ENCODE measurements at places on chromosomes 16 and 17.

DNA sequence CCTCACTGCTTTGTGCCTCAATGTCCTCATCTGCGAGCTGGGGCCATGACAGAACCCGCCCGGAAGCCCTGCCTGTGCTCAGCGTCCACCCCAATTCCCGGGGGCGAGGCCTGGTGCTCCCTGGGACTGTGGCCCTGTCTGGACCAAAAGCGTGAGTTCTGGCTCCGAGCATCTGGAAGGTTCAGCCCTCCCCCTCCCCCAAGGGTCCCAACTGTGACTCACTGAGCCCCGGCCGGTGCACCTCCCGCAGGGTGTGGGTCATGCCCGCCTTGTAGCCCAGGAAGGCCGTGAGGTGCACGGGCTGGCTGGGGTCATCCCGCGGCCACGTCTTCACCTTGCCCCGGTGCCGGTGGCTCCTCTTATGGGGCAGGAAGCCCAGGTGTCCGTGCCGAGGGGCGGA is 755 bp downstream of the RPL3L start:
- no peak for DNase-seq

GRCh38 chr16:9060225-9060624 is 31.2 kb upstream of the HAPSTR1 start:
- DNase-seq: no peak

DNA sequence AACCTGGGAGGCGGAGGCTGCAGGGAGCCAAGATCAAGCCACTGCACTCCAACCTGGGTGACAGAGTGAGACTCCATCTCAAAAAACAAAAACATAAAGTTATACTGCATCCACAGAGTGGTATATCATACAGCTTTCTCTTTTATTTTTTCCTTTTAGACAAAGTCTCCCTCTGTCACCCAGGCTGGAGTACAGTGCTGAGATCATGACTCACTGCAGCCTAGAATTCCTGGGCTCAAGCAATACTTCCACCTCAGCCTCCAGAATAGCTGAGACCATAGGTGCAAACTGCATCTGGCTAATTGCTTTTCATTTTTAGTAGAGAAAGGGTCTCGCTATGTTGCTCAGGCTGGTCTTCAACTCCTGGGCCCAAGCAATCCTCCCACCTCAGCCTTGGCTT is 10.0 kb upstream of the COPRS start:
- DNase-seq: no peak

GRCh38 chr16:77457046-77457445 is 22.2 kb upstream of the ADAMTS18 start:
- DNase-seq: no peak

DNA sequence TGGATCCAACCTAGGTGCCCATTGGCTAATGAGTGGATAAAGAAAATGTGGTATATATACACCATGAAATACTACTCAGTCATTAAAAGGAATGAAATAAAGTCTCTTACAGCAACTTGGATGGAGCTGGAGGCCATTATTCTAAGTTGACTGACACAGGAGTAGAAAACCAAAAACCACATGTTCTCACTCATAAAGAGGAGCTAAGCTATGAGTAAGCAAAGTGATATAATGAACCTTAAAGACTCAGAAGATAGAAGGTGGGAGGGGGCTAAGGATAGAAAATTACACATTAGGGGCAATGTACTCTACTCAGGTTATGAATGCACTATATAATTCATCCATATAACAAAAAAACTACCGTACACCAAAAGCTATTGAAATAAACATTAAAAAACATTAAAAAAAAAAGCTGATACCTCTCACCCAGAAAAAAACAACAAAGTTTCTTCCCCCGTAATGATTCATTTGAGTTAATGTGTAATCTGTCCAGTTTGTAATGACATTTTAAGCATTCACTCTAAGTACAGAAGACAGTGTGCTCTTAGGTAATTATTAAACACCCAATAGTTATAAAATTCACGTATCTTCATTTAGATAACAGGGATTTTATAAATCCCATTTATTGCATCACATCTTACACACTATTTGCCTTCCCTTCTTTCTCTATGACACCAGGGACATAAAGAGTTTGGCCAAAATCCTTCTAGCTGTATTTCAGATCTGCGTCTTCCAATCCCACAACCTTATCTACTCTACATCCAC is 941.5 kb downstream of the CDH11 start:
- DNase-seq: no peak

DNA sequence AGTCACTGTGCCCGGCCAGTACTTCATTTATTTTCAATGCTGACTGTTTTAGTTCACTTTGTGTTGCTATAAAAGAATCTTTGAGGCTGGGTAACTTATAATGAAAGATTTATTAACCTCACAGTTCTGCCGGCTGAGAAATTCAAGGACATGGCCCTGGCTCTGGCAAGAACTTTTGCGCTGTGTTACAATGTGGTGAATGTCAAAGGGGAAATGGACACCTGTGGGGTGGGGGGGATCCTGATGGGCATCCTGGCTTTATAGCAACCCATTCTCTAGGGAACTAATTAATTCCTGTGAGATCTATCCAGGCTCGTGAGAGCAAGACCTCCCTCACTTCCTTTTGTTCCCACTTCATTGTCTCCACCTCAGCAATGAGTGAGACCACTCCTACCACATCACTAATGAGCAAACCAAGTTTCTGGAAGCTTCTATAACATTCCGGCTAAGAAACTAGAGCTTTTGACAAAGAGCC is 17.1 kb upstream of the CDH3 start:
- no peak for DNase-seq

DNA sequence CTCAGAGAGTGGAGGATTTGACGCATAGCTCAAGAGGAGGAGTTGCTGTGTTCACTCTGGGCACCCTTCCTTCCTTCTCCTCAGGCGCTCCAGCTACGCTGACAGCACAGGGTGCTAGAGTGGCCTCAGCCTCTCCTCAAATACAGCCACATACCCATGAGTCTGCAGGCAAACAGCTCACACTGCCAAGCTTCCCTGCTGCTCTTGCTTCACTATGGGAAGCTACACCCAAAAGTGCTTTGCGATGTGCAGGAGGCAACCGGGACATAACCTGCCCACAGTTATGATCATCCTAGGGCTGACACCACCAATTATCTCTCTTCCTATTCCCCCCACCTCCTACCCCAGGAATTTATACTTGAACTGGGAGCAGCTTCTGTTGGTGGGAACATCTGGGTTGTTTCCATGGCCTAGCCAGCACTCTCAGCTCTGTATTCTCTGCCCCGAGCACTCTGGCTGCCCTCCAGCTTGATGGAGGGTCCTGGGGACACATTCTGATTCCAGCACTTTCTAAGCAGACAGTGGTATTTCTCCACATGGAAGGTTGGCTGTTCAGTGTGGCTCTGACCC is 40.3 kb upstream of the SREBF1 start:
- DNase-seq: no peak

DNA sequence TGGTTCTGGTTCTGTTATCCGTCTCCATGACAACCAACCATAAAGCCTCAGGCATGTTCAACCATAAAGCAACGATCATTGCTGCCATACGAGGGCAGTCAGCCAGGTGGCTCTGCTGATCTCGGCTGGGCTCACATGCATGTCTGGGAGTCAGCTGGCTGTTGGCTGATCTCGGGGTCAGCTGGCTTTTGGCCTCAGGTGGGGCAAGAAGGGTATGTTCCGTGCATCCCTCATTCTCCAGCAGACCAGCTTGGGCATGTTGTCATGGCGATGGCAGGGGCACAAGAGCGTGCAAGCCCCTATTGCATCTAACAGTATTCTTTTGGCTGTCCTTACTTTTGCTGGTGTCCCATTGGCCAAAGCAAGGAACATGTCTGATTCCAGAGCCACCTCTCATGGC is 86.2 kb downstream of the ABCC6 start:
- DNase-seq: no peak

- no peak for DNase-seq
Observed at GRCh38 chr16:76970087-76970744, 220.8 kb upstream of the MON1B start.

DNA sequence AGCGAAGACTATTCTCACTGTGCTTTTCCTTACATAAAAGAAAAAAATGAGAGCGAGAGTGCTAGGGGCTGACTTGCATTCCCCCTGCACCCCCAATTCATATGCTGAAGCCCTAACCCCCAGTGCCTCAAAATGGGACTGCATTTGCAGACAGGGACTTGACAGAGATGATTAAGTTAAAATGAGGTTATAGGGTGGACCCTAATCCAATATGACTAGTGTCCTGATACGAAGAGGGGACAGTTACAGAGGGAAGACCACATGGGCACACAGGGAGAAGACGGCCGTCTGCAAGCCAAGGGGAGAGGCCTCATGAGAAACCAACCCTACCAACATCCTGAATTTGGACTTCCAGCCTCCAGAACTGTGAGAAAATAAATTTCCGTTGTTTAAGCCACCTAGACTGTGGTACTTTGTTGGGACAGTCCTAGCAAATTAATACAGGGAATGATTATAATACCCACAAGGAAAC is 1.6 kb upstream of the TMEM220 start:
- no peak for DNase-seq

- DNase-seq: no peak
Observed at GRCh38 chr17:74481621-74482020, 15.2 kb downstream of the CD300A start.

DNA sequence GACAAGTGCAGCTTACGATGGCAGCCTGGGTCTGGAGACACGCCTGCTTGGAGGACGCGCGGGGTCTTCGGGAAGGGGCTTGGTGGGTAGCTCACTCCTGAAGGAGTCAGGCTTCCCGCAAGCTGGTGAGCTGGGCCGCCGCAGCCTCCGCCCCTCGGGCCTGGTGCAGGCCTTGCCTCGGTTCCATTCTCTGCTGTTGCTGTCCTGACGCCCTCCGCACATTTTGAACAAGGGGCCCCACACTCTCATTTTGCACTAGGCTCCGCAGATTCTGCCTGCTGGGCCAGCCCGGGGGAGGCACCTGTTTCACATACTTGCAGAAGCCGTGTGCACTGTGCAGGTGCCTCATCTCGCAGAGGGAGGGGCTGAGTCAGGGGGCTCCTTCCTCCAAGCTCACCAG is 31.9 kb upstream of the CBX4 start:
- no peak for DNase-seq

- no peak for DNase-seq
Observed at GRCh38 chr17:16940116-16940881, 31.6 kb downstream of the TNFRSF13B start.

GRCh38 chr17:16439303-16439791 is 24.0 kb downstream of the TRPV2 start:
- no peak for DNase-seq

GRCh38 chr17:43042025-43042628 is 17.1 kb downstream of the RND2 start:
- DNase-seq: no peak

DNA sequence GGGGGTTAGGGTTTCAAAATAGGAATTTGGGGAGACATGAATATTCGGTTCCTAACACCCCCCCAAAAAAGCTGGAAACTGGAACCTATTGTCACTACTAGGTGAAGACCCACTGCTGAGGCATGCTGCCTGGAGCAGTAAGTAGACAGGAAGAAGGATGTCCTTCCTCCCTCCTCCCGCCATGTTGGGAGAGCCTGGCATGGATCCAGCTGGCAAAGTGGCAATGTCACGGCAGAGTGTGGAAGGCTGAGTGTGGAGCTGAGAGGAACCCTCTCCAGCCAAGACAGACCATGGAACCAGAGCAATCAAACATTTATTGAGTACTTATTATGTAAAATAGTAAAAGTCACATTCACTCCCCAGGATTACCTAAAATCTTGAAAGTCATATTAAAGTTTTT is 49.0 kb downstream of the CCDC182 start:
- no peak for DNase-seq

DNA sequence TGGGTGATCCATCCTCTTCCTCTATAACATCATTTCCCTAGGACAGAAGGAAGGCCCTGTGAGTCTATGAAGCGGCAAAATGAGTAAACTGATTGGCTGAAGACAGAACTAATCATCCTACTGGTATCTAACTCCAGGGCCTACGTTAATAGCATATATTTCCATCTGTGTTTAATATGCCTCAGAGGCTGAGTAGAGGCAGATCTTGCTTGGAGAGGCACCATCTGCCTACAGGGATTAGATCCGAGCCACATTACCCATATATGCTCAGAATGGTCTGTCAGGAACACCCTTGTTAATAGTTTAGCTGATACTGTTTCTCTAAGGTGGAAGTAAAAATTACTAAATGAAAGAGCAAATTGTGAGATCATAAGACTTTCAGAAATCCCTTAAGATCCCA is 13.2 kb upstream of the FOXJ1 start:
- DNase-seq: no peak

DNA sequence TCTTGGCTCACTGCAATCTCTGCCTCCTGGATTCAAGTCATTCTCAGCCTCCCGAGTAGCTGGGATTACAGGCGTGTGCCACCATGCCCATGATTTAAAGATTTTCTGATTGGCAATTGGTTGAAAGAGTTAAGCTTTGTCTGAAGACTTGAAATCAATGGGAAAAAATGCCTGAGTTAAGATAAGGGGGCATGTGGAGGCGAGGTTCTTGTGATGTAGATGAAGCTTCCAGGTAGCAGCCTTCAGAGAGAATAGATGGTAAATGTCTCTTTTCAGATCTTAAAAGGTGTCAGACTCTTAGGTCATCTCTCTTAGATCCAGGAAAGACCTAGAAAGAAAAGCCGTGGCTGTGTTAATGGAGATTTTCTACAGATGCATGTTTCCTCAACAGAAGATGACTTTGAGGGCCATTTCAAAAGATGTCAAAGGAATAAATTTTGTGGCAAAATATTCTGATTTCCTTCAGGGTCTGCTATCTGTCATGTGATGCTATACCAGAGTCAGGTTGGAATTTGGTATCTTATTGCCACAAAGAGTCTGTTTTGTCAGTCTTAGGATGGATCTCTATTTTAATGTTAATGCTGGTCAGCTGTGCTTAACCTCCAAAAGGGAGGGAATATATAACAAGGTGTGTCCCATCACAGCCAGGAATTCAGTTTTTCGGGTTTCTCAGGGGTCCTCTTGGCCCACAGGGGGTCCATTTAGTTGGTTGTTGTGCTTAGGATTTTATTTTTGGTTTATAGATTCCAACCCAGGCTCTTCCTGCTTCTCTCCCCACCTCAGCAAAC is 58.3 kb upstream of the AKTIP start:
- DNase-seq: no peak

DNA sequence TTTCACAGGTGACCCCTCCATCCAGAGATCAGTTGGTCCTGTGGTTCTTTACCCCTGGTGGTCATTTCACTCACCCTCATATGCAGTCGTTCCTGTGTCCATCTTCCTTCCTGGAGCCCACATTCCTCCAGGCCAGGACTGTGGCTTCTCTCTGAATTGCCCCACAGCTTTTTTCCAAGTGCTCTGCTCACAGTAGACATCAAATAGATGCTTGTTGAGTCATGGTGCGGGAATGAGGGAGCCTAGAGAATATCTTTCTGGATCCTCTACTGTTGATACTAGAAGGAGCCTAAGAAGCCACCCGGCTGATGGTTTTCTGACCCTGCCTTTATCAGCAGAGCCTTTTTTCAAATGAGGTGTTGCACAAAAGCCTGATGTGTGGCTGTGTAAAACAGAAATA is 10.4 kb downstream of the USB1 start:
- no peak for DNase-seq

- DNase-seq: no peak
Observed at GRCh38 chr17:49703557-49704277, 4.0 kb downstream of the SLC35B1 start.

- no peak for DNase-seq
Observed at GRCh38 chr16:68273896-68274295, 9.6 kb downstream of the SLC7A6 start.
